BE2C (cell line): ENCODE measurements at places on chromosomes 16 and 17.
A peak's percentile ranks its signal among the peaks of the same experiment; 100 is the strongest.

GRCh38 chr17:73311428-73311780 lies 397 bp downstream of the CDC42EP4 start:
- DNase-seq: no peak

DNA sequence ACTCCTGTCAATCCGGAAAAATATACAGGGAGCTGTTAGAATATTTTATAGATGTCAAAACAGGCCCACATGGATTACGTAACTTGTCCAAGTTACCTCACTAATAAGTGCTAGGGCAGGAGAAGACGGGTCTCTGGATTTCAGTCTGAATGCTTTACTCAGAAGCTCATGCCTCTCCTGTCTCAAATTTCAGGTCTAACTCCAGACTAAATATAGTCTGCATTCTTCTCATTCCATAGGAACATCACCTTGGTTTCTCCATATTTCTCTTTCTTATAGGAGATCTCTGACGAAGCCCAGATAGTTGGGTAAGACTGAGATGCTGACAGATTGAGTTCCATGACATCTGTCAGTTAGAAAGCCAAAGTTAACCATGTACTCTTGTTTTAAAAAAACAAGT lies 174.2 kb downstream of the STX8 start:
- DNase-seq: no peak

DNA sequence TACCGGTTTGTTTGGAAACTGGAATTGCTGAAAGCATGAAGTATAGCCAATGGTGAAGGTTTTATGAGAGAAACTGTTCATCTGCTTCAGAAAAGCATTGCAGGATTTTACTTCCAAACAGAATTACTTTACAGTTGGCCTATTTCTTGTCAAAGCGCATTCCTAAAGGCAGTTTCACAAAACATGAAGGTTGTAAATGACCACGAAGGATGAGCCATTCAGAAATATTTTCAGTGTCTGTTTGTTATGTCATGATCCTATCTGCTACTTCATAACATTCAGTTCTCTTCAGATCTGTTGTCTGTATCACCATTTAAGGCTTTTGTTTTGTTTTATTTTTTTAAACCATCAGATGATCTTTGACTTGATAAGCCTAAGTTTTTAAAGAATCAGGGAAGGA lies 45.7 kb downstream of the AATF start:
- DNase-seq: no peak

DNA sequence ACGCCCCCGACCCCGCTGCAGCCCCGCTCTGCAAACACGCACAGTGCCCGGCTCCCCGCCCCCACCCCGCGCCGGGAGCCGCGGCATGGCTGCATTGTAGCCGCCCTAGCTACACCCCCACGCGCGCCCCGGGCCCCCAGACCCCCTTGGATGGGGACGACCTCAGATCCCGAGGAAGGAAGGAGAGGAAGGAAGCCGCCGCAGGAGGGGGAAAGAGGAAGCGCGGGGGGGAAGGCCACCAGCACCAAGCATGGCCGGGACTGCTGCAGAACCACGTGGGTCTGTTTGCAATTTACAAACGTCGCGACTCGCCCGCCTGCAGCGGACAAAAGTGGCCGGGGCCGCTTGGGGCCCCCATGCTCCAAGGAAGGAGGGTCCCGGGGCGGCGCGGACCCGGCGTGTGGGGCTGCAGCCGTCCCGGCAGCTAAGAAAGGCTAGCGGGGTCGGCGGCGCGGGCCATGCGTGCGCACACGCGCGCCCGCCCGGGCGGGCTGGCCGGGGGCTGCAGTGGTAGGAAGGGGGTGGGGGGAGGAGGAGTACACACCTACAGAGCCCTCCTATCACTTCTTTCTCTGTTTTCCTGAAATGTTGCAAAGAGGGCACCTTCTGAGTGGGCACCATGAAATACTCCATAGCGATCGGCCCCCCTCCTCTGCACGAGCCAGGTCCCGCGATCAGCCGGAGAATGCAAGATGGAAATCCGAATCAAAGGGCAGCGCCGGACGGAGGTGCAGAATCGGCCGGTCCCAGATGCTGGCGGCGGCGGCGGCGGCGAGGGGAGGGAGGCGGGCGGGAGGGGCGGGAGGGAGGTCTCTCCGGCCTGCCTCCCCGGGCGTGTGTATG lies 488 bp downstream of the TFAP4 start:
- DNase-seq: no peak

DNA sequence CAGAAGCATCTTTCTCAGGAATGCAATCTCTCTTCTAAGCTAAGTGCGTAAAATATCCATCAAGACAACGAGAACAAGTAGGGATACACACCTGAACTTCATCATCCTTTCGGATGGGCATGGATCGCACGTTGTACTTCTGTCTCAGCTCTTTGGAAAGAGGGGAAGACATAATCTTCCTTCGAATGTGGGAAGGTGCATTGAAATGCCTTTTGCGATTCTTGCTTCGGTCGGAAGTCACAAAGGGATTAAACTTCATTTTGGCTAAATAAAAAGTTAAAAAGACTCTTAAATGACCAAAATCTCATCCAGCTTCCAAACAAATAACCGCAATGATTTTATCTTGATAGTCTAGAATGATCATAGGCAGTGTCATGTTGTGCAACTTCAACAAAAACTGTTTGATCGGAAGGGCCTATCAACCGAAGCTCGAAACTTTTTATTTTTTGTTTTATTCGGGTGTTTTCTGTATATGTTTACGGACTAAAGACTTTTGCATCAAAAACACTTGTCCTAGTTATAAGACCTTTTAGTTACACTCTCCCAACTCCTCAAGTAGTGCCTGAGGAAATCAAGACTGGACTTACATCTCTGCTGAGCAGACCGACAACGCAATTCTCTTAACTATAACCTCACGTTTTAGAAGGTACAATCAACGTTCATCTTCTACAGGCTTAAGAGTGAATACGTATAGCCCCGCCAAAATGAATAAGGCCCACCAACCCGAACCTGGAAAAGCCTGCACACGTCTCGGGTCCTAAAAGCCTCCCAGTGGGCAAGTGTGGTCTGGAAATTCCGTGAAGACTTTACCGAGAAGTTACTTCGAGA lies 727 bp downstream of the RPL26 start:
- no peak for DNase-seq

DNA sequence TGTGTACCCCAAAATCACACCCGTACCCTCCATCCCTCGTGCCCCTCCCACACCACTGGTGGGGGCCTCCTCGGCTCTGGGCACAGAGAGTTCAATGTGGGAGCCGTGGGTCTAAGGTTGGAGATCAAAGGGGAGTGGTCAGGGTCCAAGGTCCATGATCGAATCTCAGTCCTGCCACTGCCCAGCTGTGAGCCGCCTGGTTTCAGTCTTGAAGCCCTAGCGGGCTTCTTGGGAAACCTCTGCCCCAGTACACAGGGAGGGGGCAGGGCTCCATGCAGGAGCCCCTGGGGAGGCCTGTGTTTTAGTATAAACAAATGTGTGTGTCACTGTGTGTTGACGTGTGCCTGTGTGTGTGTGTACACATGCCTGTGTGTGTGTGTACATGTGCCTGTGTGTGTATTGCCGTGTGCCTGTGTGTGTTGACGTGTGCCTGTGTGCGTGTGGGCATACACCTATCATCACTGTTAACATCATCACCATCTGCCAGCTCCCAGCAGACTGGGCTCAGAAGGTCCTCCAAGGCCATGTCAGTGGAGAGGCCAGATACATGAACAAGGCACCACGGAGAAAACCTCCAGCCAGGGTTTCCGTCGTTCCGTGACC lies 26.5 kb upstream of the ZNF469 start:
- no peak for DNase-seq

DNA sequence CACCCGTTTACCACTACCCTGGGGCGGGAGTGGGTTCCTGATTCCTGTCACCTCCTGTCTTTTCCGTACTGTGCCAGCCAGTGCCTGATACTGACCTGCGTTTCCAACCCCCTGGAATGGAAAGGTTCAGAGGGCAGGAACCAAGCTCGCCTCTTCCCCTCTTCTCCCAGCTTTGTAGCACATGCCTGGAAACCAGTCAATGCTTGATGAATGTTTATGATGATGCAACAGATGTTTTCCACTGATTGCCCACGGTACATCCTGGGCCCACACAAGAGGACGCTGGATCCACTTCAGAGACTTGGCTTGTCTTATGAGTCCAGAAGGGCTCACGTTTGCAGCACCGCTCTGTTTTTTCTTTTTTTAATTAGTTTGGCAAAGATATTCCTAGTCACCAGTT lies 262.0 kb downstream of the CPPED1 start:
- DNase-seq: no peak

- DNase-seq: no peak
Observed at GRCh38 chr17:46182961-46183360, 10.3 kb downstream of the KANSL1 start.

DNA sequence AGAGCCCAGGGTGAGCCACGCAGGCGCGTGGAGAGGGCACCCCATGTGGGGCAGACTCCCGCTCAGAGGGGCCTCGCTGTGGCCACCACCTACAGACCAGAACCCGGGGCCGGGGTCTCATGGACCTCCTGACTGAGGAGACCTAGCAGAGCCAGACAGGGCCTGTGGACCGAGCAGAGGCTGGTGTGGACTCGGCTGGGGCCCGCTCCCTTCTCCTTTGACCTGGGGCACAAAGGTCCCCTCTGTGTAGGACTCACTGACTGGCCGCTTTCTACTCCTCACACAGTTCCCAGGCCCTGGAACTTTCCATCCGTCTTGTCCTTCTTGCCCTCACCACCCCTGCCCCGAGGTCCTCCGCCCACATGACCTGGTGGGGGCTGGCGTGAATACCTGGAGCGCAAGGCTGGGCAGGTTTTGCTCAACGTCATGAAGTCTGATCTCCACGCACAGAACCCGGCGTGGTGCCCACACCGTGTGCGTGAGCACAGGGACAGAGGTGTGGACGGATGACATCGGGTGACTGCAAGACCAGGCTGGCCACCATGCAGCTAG lies 44.7 kb upstream of the ACSF3 start:
- DNase-seq: peak; percentile 12

GRCh38 chr16:65054457-65054856 lies 67.4 kb downstream of the CDH11 start:
- no peak for DNase-seq
